ENCODE measurements at places on chromosomes 3 and 15.

DNA sequence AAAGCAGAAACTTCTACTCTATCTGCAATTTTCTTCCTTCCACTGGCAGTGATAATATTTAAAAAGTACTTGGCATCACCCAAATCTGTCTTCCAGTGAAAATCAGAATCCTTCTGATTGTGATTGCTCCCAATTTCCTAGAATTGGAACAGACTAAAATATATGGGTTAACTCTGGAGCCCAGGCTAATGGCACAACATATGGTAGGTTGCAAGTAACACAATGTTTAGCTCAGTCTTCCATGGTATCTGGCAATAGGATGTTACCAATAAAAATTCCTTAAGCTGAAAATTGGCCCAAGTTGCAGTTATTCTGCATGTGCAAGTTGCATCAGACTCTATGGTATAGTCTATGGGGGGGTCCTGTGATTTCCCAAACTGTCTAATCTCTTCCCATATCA lies 273.5 kb upstream of the ADAMTS9 start:
- DNase-seq, result no peak

DNA sequence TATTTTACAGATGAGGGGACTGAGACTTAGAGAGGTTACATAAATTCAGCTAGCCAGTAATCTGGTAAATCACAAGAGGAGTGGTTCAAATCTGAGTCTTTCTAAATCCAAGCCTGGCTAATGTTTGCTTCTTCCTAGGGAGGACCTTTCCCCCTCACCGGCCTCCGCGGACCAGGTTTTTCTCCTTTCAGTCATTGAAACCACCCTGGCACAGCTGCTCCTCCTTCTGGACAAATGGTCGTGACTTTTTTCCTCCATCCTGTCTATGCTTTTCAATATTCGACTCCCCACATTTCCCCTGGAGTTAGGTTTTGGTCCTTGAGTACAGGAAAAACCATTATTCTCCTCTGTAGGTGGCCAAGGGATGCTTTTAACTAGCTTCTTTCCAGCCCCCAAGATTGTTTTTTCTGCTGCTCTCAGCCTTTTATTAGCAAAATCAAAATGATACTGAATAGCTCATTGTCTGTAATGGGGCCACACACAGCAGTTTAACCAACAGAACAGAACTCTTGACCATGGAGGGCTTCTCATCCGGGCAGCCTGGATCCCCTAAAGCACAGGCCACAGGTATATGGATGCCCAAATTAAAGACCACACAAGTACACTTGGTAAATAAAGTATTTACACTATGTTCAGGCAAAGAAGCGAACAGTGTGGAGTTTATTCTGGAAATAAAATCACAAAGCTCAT lies 85.9 kb upstream of the KLHL25 start:
- DNase-seq, result no peak

DNA sequence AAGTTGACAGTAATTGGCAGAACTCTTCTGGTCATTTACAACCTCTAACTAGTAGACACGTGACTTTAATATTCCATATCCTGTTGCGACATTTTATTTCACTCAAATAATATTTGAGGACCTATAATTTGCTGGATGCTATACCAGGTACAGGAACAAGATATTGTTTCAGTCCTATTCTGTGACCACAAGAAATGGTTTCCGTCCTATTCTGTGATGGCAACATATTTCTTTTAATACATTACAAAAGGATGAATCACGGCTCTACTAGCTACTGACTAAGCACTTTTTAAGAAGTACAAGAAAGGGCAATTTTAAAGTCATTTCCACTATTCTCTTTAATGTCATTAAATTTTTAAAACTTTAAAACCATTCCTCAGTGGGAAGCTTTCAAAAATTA lies 400.2 kb downstream of the CNTN3 start:
- no peak for DNase-seq

DNA sequence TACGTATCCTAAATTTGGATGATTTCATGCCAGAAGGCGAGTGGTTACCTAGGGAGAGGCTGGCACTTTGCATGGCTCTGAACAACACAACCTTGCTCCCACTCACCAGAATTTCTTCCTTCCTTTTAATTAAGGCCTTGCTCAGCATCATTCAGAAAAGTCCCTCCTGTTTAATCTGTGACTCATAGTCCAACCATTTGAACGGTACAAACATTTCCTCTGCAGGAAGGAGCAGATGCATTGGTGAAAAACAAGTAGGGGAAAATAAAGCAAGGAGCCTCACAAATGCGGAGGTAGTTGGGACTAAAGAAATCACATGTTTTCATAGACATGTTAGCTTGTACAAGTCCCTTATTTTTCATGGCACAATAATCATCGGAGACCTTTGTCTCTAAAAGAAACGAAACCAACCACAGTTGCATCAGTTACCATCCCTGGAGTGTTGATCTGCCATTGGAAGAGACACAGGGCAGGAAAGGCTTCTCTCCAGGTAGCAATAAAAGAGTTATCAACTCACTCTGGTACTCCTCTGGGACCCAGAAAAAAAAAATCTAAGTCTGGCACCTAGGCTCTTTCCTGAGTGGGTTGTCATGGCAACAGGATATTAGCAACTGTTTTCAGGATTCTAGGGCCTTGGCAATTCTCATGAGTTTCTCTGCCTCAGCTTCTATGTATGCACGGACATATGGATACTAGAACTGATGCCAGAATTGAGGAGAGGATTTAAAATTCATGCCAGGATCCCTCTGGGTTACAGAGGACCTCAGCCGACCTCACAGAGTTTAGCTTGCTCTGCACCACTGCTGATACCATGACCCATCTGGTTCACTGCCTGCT lies 255.4 kb upstream of the ARPP21 start:
- no peak for DNase-seq

DNA sequence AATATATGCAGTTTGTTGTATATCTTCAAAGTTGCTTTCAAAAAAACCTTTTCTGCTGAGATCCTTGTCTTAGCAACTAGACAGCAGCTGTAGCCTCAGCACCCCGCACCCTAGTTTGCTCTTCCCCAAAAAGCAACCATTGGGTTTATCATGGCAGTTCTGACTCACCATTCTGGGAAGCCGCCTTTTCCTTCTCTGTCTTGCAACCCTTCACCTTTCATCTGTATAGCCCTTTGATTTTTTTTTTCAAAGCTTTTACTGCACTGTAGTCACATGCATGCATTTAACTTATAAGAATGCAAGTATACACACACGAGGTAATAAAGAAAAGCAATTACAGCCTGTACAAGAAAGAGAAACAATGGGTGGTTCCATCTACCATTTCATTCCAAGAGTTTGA lies 65.1 kb upstream of the THBS1 start:
- no peak for DNase-seq

DNA sequence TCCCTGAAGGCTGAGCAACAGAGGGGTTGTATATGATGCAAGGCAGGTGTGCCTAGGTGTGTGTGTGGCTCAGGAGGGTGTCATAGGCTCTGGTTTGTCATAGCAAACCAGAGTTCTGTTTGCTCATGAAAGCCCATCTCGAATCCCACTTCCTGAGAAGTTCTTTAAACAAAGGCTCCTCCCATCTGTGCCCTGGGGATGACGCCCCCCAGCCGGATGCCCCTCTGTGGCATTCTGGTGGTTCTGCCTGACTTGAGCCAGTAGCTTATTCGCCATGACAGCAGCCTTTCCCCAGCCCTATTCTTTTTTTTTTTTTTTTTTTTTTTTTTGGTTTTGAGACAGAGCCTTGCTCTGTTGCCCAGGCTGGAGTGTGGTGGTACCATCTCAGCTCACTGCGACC lies 45.4 kb downstream of the PDIA5 start:
- DNase-seq, result no peak

DNA sequence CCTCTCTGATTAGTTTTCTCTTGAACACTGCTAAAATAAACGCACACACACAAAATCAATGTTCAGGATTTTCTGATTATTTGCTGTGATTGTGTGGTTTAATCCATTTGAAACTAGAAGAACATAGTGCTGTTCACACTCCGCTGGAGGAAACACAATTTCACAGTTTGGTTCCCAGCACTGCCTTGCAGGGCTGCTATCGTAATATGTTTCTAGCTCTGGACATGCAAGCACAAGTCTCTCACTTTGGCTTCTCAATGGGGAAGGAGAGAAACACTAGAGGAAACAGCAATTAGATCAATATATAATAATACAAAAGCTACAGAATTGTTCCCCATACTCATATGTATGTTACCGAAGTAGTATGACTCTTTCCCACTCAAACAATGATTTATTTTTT lies 299.5 kb downstream of the NSUN3 start:
- no peak for DNase-seq

DNA sequence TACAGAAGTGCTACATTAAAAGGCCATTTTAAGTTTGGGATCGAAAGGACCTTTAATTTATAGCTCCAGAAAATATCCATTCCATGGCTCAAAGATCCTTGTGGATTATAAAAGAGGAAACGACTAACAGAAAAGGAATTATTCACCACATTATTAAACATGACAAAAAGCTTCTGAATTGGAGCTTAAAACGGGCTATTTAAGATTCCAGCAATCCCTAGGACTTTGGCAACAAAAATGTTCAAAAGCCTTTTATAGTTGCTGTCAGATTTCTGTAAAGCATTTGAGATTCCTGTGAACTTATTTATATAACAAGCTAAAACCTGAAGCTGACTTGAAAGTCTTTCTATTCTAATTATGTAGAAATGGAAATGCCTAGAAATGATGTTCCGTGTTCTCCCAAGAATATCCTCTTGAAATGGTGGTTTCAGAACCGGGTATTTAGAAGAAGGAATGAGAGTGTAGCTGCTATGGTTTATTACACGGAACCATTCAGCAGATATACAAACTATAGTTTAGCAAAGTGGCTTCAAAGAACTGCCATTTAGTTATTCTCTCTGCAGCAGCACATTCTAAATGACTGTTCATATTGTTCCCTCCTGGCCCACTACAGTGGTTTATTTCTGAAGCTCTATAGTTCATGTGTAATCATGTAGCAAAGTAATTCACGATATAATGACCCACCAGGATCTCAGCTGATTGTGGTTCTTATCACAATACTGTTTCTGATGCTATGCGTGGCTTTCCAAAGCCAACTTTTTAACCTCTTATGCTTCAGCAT lies 961.7 kb downstream of the FHIT start:
- no peak for DNase-seq

DNA sequence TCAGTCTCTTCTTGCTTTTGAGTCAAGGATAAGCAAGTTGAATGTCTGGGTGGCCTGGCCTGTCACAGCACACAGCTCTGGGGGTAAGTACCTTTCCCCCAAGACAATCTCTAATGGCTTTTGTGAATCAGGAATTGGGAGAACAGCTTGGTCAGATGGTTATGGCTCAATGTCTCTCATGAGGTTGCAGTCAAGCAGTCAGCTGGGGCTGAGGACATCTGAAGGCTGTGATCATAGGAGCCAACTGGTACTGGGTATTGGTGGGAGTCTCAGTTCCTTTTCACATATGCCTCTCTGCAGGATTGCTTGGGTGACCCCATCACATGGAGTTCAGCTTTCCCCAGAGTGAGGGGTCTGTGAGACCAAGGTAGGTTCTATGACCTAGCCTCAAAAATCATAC lies 33.0 kb upstream of the TMEM158 start:
- DNase-seq, result no peak

GRCh38 chr3:149717391-149718056 lies 34.8 kb downstream of the COMMD2 start:
- no peak for DNase-seq

GRCh38 chr3:139463466-139463865 lies 12.8 kb downstream of the RBP2 start:
- no peak for DNase-seq

GRCh38 chr3:29026286-29026685 lies 254.6 kb upstream of the RBMS3 start:
- no peak for DNase-seq
